ENCODE measurements at places on chromosomes 5 and 9.

- peak; percentile 21 for DNase-seq
These were observed 649 bp upstream of the GLE1 start for GRCh38 chr9:128503870-128504269.

- no peak for DNase-seq
These were observed 535.8 kb downstream of the CYLC2 start for GRCh38 chr9:103530934-103531333.

- no peak for DNase-seq
These were observed 48.4 kb downstream of the IRX2 start for GRCh38 chr5:2703041-2703440.

DNA sequence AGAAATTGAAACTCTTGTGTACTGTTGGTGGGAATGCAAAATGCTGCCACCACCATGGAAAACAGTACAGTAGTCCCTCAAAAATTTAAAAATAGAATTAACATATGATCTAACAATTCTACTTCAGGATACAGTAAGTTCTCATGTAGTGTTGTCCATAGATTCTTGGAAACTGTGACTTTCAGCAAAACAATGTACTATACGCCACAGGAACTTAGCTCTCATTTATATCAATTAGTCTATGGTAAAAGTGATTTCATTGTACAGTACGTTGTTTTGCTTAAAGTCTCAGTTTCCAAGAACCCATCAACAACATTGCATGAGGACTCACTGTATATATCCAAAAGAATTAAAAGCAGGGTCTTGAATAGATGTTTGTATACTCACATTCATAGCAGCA lies 233.5 kb upstream of the GAS1 start:
- DNase-seq = no peak

- no peak for DNase-seq
These were observed 22.8 kb downstream of the PTCH1 start for GRCh38 chr9:95494022-95494415.

- DNase-seq = peak; percentile 48
These were observed 122.9 kb upstream of the TAF11L2 start for GRCh38 chr5:17374973-17375742.

GRCh38 chr9:96553070-96553469 lies 66.6 kb downstream of the CDC14B start:
- DNase-seq = peak; percentile 61

DNA sequence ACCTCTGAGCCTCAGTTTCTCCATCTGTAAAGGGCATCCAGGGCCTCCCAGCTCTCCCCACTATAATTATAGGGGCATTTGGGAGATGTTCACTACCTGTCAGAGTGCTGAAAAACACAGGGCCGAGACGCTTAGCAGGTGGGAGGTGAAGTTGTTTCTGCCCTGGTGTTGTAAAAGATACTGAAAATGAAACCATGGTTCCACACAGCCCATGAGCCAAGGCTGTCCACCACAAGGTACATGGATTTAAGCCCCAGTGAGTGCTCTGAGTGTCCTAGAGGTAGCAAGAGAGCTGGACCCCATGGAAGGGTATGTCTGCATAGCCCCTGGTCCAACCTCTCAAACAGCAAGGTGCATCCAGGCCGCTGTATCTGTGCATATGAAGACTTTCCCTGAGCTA lies 137.5 kb downstream of the C5orf15 start:
- DNase-seq = no peak

- DNase-seq = no peak
These were observed 219.3 kb downstream of the CEMIP2 start for GRCh38 chr9:71549023-71549422.

GRCh38 chr5:145246961-145247744 lies 588.0 kb downstream of the PRELID2 start:
- no peak for DNase-seq
